ENCODE measurements at places on chromosomes 6 and 20.

DNA sequence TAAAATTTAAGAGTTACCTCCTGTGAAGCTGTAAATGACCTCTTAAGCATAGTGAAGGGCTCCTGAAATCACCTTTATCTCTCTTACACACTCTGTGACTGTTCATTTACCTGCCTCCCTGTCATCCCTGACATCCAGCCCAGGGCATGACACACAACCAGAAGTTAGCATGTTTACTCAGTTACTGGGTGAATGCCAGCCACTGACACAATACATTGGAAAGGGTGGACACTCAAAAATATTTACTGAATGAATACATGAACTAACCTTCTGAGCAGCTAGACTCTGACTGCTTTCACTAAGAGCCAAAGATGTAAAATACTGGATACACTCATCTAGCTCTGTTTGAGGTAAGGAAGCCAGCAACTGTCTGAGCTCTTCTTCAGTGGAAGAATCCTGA lies 25.3 kb downstream of the SERAC1 start:
- DNase-seq = no peak

- no peak for DNase-seq
Measured at GRCh38 chr6:41489120-41489851, 56.9 kb upstream of the FOXP4 start.

DNA sequence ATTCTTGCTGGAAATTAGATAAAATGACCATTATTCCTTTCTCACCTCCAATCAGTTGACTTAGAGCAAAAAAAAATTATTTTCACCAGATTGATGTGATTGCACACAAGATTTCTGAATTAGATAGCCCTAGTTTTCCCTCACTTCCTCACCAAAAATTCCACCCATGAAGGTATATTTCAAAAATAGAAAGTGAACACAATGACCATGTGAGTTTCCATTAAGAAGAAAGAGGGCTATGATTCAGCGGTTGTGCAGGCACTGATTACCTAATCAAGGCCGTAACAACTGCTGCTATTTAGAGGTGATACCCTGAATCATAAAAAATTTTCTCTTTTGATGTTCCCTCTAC lies 19.5 kb upstream of the RALGAPA2 start:
- no peak for DNase-seq

DNA sequence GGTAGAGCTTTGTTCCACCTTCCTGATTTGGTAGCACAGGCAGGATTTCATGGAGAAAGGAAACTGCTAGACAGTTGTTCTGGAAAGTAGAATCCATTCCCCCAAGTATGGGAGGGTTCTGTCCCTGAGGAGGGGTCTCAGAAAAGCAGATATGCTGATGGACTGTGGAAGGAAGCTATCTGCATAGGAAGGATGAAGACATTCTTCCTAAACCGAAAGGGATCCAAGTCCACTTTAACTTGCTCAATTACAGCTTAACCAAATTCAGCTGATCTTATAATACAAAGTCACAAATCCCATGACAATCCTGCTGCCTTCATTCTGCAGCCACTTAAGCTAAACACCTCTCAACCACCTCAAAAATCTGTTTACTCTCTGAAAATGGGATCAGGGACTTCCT lies 2.6 kb downstream of the MAN1A1 start:
- no peak for DNase-seq
